ENCODE measurements at places on chromosomes 1 and 21.
A peak's percentile ranks its signal among the peaks of the same experiment; 100 is the strongest.

GRCh38 chr1:7519861-7520395 lies 251.2 kb upstream of the VAMP3 start:
- H3K4me1 ChIP-seq: no peaks in the 10 kb centered on the region
- no peaks in the 10 kb centered on the region for H3K36me3 ChIP-seq
- no peak for DNase-seq
- no peak overlapping the region for H3K4me3 ChIP-seq
- no peaks in the 10 kb centered on the region for H3K27me3 ChIP-seq

GRCh38 chr21:27806281-27806680 lies 839.4 kb upstream of the ADAMTS5 start:
- H3K27me3 ChIP-seq: no peaks in the 10 kb centered on the region
- no peak overlapping the region for H3K4me3 ChIP-seq
- no peaks in the 10 kb centered on the region for H3K36me3 ChIP-seq
- no peak for DNase-seq
- H3K27ac ChIP-seq: no peak overlapping the region

DNA sequence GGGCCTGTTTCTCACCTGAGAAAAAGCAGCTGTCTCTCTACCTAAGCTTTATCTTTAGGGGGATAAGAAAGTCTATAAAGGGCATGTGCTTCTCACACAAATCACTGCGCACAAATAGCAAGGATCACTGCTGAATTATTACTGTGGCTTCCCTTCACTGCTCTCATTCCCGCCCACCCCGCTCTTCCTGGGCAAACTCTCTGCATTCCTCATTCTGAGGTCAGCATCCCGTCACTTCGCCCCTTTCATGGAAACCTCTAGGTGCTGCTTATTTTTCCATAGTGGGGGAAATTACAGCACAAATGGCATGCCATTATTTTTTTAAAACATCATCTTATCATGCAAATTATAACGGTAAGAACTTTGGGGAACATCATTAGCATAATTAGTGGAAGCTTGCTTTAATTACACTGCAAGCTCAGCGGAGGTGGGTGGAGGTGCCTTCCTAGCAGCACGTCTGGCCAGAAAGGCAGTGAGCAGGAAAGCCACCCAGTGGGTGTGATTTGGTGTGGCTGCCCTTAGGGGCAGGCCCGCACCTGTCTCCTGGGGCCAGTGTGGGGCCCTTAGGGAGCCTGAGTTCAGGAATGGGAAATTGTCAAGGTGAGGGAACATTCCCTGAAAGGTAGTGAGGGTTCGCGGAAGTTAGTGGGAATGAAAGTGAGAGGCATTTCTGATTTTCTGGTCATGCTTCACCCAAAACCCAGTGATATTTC lies 105.9 kb downstream of the LAMC2 start:
- peaks cover 22% of the 10 kb centered on the region for H3K4me1 ChIP-seq
- no peak overlapping the region for H3K4me3 ChIP-seq
- peak overlapping the region; percentile 52 for H3K27ac ChIP-seq
- peak; percentile 90 for DNase-seq
- no peaks in the 10 kb centered on the region for H3K36me3 ChIP-seq
- no peaks in the 10 kb centered on the region for H3K27me3 ChIP-seq

DNA sequence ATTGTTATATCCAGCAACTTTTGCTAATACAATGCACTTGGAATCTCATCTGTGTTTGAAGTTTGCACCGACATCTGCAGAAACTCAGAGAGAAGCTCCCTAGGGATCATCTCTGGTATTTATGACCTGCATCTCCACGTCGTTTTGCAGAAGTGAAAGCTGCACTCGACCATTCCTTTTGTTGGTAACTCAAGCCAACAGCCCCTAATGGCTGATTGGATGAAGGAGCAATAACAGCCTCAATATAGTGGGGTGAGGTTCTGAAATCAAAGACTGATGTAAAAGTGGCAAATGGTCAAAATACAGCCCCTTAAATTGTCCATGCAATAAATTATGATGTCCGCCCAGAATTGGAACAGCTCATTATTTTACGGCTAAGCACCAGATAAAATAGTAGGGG lies 344.2 kb upstream of the KAZN start:
- DNase-seq: no peak
- H3K4me3 ChIP-seq: no peak overlapping the region
- no peaks in the 10 kb centered on the region for H3K36me3 ChIP-seq
- H3K27ac ChIP-seq: no peak overlapping the region
- no peaks in the 10 kb centered on the region for H3K4me1 ChIP-seq

DNA sequence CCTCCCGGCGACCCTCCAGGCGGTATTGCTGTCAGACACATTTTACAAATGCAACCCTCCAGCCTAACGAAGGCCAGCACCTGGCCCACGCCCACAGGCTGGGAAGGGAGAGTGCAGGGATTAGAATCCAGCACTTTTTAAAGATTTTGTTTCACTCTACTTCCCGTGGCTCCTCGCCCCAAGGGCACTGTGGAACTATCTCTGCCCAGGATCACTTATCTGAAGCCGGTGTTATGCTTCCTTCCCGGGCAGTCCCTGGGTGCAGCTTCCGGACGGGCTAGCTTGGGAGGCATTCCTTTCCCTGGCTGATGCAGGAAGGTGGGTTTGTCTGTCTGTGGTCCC lies 35.8 kb downstream of the CCN1 start:
- no peaks in the 10 kb centered on the region for H3K36me3 ChIP-seq
- DNase-seq: no peak
- no peaks in the 10 kb centered on the region for H3K27me3 ChIP-seq
- peaks cover 35% of the 10 kb centered on the region for H3K4me1 ChIP-seq
- H3K27ac ChIP-seq: no peak overlapping the region

- no peak for DNase-seq
- H3K36me3 ChIP-seq: peaks cover 15% of the 10 kb centered on the region
- H3K27ac ChIP-seq: peak overlapping the region; percentile 80
- no peaks in the 10 kb centered on the region for H3K27me3 ChIP-seq
Measured at GRCh38 chr1:9181176-9181906, 52.4 kb upstream of the GPR157 start.

DNA sequence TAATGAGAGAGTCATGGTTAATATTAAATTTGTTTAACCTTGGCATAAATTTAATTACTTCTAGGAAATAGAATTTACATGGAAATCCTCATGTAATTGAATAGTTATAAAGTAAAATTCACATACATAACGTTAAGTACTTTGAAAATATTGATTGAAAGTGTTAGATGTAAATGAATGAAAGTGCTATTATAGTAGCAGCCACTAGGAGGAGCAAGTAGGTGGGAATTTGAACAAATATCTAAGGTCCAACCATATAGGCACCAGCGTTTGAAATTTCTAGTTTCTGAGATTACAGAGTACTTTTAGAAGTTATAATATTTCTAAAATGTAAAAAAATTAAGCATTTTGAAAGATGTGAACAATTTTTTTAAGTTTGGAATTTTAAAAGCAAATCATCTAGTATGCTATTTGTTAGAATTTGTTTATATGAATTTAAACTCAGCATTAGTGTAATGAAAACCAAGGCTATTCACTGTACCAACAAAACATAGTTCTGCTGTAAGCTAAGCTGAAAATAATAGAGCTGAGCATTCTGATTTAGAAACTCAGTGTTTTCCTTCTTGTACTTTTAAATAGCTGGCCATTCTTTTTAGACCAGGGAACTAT lies 3.3 kb downstream of the B3GALT2 start:
- peak; percentile 20 for DNase-seq
- H3K27ac ChIP-seq: no peak overlapping the region
- no peaks in the 10 kb centered on the region for H3K36me3 ChIP-seq
- no peak overlapping the region for H3K4me3 ChIP-seq
- H3K27me3 ChIP-seq: no peaks in the 10 kb centered on the region
- peaks cover 8% of the 10 kb centered on the region for H3K4me1 ChIP-seq

DNA sequence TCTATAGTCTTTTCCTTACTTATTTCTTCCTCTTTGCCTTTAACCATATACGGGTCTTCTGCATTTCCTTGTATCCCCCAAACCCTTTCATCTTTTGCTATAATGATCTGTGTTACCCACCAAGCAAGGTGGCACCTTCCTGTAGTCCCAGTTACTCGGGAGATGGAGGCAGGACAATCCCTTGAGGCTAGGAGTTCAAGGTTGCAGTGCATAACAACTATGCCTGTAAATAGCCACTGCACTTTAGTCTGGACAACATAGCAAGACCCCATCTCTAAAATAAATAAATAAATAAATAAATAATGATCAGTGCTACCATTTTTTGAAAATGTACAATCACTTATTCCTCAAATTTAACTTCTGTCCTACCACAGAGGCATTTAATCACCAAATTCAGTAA lies 11.5 kb downstream of the DR1 start:
- H3K27ac ChIP-seq: no peak overlapping the region
- no peak overlapping the region for H3K4me3 ChIP-seq
- no peaks in the 10 kb centered on the region for H3K27me3 ChIP-seq

GRCh38 chr1:50332941-50333594 lies 90.2 kb downstream of the DMRTA2 start:
- H3K4me1 ChIP-seq: no peaks in the 10 kb centered on the region
- no peak overlapping the region for H3K27ac ChIP-seq
- H3K4me3 ChIP-seq: peak overlapping the region; percentile 49
- H3K36me3 ChIP-seq: no peaks in the 10 kb centered on the region

- DNase-seq: no peak
- no peaks in the 10 kb centered on the region for H3K4me1 ChIP-seq
- peaks cover 3% of the 10 kb centered on the region for H3K36me3 ChIP-seq
- no peak overlapping the region for H3K4me3 ChIP-seq
- H3K27me3 ChIP-seq: no peaks in the 10 kb centered on the region
- no peak overlapping the region for H3K27ac ChIP-seq
Measured at GRCh38 chr1:1528301-1529267, 11.8 kb downstream of the TMEM240 start.

- no peaks in the 10 kb centered on the region for H3K27me3 ChIP-seq
- H3K4me1 ChIP-seq: no peaks in the 10 kb centered on the region
- no peaks in the 10 kb centered on the region for H3K36me3 ChIP-seq
- H3K27ac ChIP-seq: no peak overlapping the region
- no peak overlapping the region for H3K4me3 ChIP-seq
Measured at GRCh38 chr1:185238447-185238846, 78.6 kb downstream of the IVNS1ABP start.

DNA sequence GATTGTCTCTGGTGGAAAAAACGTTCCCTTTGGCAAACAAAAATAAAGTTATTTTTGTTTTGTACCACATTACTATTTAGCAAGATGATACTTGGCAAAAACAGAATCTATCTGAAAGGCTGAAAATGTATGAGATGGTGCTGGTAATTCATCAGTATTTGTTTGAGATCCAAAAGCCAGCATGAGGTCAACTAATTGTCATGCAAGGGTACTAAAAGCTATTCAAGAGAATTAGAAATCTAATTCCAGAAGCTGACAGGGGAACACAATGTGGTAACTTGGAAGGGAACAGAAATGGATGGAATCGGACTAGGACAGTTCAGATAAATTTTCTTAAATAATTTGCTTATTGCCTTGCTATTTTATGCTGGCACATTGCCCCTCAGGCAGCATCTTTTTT lies 263.8 kb downstream of the KCNT2 start:
- H3K27ac ChIP-seq: no peak overlapping the region
- H3K27me3 ChIP-seq: no peaks in the 10 kb centered on the region
- H3K36me3 ChIP-seq: no peaks in the 10 kb centered on the region
- H3K4me3 ChIP-seq: no peak overlapping the region

- no peak overlapping the region for H3K27ac ChIP-seq
- no peaks in the 10 kb centered on the region for H3K4me1 ChIP-seq
- no peak overlapping the region for H3K4me3 ChIP-seq
- H3K36me3 ChIP-seq: peaks cover 6% of the 10 kb centered on the region
- H3K27me3 ChIP-seq: no peaks in the 10 kb centered on the region
- DNase-seq: no peak
Measured at GRCh38 chr1:86865973-86866637, 47.8 kb downstream of the SELENOF start.

GRCh38 chr1:23930270-23930669 lies 17.1 kb upstream of the CNR2 start:
- no peaks in the 10 kb centered on the region for H3K4me1 ChIP-seq
- H3K27ac ChIP-seq: no peak overlapping the region
- H3K27me3 ChIP-seq: peaks cover 3% of the 10 kb centered on the region
- no peak for DNase-seq
- H3K4me3 ChIP-seq: no peak overlapping the region
- no peaks in the 10 kb centered on the region for H3K36me3 ChIP-seq

- no peak overlapping the region for H3K4me3 ChIP-seq
- H3K36me3 ChIP-seq: peaks cover 8% of the 10 kb centered on the region
- no peak for DNase-seq
- no peaks in the 10 kb centered on the region for H3K27me3 ChIP-seq
Measured at GRCh38 chr1:32798679-32799416, 18.3 kb downstream of the YARS1 start.

- H3K36me3 ChIP-seq: no peaks in the 10 kb centered on the region
- H3K27me3 ChIP-seq: peaks cover 3% of the 10 kb centered on the region
- H3K4me3 ChIP-seq: no peak overlapping the region
- DNase-seq: no peak
- no peaks in the 10 kb centered on the region for H3K4me1 ChIP-seq
Measured at GRCh38 chr1:47021070-47021469, 2.4 kb upstream of the CYP4X1 start.

DNA sequence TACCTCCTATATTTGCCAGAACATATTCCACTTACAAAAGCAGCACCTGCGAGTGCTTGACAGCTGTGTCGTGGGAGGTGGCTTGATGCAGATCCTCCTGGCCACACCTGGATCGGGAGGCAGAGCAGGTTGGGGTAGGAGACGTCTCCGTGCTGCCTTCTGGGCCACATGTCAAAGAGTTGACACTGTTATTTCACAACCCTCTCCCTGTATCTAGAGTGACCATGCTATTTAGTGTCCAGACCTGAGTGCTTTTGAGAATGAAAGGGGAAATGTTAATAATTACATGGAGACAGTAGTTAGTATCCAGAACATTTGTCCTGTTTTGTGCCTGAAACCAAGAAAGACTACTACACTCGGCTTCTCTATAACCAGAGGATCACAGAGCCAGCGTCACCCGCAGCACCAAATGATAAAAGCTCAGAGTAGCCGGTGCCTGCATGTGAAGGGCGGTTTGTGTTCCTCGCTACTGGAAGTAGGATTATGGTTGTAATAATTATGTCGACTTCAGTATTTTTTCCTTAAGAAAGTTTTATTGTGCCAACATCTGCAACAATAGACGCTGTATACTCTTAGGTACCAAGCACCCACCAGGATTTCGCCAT lies 77.1 kb downstream of the GALNT2 start:
- H3K4me1 ChIP-seq: peaks cover 27% of the 10 kb centered on the region
- no peak for DNase-seq

- H3K36me3 ChIP-seq: no peaks in the 10 kb centered on the region
- H3K4me1 ChIP-seq: no peaks in the 10 kb centered on the region
- peaks cover 5% of the 10 kb centered on the region for H3K27me3 ChIP-seq
- H3K4me3 ChIP-seq: no peak overlapping the region
- H3K27ac ChIP-seq: no peak overlapping the region
- no peak for DNase-seq
Measured at GRCh38 chr1:12087797-12088314, 24.8 kb downstream of the TNFRSF8 start.

DNA sequence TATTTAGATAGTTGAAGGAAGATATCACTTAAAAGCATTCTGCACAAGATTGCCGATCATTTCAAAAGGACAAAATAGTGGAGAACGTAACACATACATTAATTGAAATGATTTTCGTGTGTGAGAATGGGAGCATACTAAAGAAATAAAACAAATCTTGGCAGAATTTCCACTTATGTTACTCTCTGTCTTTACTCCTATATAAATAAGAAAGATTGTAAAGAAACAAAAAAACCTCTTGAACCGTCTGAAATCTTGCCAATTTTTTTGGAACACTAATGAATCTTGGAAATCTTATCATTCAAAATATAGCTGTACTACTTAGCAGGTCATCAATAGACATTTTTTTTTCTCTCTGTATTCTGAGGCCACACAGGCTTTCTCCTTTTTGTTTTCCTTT lies 528.8 kb upstream of the NCAM2 start:
- H3K27me3 ChIP-seq: no peaks in the 10 kb centered on the region
- H3K4me3 ChIP-seq: no peak overlapping the region
- DNase-seq: no peak
- no peak overlapping the region for H3K27ac ChIP-seq
- no peaks in the 10 kb centered on the region for H3K36me3 ChIP-seq
- H3K4me1 ChIP-seq: no peaks in the 10 kb centered on the region
